Panc1 (cell line): ENCODE measurements at places on chromosomes 1 and 21.

DNA sequence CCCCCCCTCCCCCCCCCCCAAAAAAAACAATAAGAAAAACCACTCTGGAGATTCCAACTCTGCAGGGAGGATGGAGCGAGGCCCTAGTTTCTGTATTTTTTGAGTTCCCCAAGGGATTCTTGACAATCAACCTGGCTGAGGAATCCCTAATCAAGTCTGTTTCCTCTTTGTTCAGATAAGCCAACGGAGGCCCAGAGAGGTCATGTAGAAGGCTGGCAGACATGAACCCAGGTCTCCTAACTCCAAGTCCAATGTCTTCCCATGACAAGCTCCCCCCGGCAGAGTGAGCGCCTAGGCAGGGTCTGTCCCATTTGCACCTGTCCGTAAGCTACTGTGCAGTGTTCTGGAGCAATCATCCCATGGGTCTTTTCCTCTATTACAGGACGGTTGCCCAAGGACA lies 39.5 kb downstream of the LRRC71 start:
- no peak for DNase-seq

DNA sequence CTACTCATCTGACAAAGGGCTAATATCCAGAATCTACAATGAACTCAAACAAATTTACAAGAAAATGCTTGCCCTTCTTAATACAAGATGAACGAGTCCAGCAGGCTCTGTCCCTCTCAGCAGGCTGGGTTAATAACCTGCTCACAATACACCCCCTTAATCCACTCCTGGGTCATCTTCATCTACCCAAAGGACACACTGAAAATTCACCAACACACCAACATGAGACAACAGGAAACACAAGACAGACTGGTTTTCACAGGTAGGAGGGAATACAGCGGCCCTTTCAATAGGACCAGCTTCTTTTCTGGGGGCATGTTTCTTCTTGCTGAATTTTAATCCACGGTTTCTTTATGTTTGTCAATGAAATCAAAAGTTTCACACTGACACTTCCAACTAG lies 44.6 kb downstream of the SUSD4 start:
- DNase-seq: no peak

GRCh38 chr1:202145068-202145743 lies 669 bp upstream of the ARL8A start:
- DNase-seq: no peak

- no peak for DNase-seq
Observed at GRCh38 chr1:200894712-200895442, at the start of gene INAVA. Gene INAVA (plus strand): TSS chr1:200894900. CDS start chr1:200898401, 3,501 bp downstream.

- no peak for DNase-seq
Observed at GRCh38 chr1:15637826-15638225, 20.6 kb downstream of the DDI2 start.

DNA sequence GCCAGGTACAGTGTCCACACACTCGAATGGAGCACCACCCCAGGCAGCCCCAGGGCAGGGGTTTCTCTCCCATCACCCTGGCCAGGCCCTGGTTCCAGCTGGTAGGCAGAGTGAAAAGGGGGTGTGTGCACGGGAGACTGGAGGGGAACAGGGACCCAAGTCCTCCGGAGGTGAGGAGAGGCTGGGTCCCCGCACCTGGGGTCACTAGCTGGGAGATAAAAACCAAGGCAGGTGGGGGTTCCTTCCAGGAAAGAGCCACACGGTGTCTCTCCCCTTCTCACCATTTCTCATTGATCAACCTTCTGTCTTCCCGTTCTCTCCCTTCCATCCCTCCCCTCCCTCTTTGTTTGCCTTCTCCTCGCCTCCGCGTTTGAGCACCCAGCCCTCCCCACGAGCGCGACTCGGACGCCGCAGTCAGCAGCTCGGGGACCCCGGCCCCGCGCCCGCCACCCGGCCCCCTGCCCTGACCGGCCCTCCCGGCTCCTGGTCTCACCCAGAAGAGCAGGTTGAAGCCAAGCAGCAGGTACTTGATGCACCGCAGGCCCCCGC lies 358 bp downstream of the TSPAN2 start:
- no peak for DNase-seq

- no peak for DNase-seq
Observed at GRCh38 chr1:167416506-167416905, 101.8 kb downstream of the CD247 start.

DNA sequence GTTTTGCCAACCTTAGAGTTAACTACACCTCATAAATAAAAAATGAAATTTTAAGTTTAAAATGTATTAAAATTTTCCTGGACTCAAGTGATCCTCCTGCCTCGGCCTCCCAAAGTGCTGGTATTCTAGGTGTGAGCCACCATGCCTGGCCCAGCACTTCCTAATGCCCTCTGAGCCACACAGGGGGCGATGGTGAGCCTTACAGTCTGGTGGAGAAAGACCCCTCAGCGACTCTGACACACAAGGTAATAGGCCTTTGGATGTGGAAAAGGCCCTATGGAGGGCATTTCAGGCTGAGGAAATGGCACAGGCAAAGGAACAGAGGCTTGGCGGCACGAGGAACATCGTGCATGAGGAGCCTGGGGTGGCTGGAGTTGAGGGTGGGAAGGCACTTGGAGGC lies 6.7 kb downstream of the CITED4 start:
- no peak for DNase-seq

- no peak for DNase-seq
Observed at GRCh38 chr1:43834280-43835081, 99.1 kb upstream of the ARTN start.
